ENCODE measurements at places on chromosomes 1 and 21.

DNA sequence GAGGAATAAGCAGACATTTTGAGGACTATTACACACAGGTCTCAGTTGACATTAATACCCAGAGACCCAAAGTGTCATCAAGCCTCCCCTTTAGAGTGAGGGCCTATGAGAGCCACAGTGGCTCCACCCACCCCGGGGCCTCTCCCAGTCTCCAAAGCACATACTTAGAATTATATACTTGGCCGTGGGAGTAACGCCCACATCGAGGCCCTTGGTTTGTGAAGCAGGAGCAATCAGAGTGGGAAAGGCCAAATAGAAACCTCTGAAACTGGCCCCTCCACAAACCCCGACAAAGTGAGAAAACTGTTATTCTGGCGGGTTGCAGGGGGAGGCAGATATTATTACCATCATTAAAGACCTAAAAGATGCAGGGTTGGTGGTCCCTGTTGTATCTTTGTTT lies 7.0 kb upstream of the DESI2 start:
- no peak for ATAC-seq

GRCh38 chr21:39688010-39688409 lies 57.0 kb upstream of the IGSF5 start:
- ATAC-seq, result no peak

DNA sequence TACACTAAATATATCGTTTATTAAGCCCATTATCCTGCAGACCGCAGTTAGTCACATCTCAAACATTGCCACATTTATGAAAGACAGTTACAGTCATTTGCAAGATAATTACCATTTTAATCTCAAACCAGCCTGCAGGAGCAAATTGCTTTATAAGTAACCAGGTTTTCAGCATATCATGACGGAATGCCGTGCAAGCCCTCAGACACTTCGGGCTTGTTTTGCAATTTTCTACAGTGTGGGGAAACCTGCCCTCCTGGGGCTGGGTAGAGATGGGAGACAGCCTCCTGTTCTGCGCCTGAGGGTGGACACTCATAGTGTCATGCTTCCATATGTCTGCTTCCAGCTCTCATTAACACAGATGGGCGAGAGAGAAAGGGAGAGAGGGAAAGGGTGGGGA lies 563.9 kb downstream of the NPHP4 start:
- ATAC-seq, result peak; percentile 43

GRCh38 chr1:1013105-1013921 lies at the start of gene ISG15:
ISG15 (plus strand) TSS chr1:1013497; CDS start chr1:1013574, 77 bp downstream.
- ATAC-seq, result peak; percentile 90

DNA sequence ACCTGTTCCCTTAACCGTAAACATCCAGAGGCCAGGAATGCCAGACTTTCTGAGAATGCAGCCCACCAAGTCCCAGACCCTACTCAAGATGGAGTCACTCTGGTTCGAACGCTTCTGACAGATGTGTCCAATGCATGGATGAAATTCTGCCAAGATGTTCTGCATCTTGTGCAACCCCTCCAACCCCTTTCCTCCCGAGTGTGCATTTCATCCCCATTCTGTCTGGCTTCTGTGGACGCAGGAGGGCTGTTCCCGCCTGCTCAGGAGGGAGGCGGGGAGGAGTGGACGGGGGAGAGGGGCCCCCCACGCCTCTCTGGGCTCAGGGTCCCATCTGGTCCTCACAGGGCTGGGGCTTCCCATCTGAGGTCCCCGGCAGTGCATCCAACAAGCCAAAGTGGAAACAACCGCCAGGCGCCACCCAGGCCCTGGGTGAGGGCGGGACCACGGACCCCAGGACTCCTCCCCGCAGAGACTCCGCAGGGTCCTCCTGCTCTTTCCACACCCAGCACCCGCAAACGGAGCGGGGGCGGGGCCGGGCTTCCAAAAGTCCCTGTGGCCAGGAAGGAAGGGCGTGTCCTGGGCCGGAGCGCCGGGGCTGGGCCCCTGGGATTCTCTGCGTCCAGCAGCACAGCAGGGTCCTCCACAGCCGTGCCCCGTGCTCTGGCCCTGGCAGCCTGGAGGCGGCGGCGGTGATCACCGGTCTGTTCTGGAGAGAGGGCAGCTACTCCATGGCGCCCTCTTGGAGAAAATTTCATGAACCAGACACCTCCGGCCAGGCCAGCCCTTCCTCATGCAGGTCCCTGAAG lies 27.8 kb upstream of the SUMO3 start:
- peak; percentile 73 for ATAC-seq

GRCh38 chr1:218211241-218211640 lies 73.9 kb upstream of the RRP15 start:
- ATAC-seq, result no peak

GRCh38 chr1:90795431-90795830 lies 78.3 kb upstream of the BARHL2 start:
- ATAC-seq, result no peak

DNA sequence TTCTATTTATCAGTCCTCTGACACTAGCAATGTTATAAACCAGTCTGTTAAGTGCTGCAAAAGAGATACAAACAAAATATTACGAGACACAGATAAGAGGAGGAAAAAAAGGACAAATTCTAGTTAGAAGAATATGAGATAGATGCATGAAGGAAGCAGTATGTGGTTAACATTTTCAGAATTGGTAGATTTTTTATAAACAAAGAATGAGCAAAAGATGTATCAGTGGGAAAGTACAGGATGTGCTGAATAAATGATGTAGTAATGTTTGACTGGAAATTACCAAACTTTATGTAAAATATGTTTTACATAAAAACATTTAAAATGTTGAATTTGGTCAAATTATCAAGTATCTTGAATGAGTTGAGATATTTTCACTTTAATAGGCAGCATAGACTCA lies 574.2 kb downstream of the NUF2 start:
- no peak for ATAC-seq

GRCh38 chr1:15068152-15068551 lies 85.4 kb upstream of the TMEM51 start:
- ATAC-seq, result no peak

- no peak for ATAC-seq
These were observed 26.2 kb downstream of the UBASH3A start for GRCh38 chr21:42429856-42430255.

DNA sequence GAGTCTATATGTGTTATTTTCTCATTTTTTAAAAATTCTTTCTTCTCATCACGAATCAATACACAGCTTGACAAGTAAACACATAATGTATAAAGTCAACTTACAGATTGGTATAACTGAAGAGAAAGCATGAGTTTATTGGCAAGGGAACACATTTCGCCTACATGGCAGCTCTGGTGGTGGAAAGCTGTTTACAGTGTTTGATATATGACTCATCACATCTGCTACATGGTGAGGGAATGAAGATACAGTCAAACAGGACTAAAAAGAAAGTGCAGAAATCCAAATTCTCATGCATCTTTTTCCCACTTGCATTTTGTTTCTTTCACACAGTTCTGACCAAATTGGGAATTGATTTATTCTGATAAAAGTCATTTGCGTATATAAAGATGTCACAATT lies 122.2 kb upstream of the ADGRL4 start:
- peak; percentile 58 for ATAC-seq

GRCh38 chr1:220952961-220953643 lies 73.9 kb downstream of the HLX start:
- no peak for ATAC-seq

GRCh38 chr1:167777269-167777650 lies 55.5 kb downstream of the MPZL1 start:
- ATAC-seq, result no peak

DNA sequence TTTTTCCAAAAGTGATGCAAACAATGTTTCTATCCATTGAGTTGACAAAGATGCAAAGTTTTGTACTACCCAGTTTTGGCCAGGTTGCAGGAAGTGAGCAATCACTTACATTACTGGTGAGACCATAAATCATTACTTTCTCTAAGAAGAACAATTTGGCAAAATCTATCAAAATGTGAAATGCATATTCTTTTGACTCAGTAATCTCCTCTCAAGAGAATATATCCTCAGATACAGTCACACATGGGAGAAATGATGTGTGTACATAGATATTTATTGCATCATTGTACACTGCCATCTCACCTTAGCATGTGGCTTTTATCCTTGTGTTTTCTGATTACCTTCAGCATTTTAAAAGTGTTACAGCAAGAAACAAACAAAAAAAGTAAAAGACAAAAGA lies 52.4 kb upstream of the FMO3 start:
- ATAC-seq, result no peak

DNA sequence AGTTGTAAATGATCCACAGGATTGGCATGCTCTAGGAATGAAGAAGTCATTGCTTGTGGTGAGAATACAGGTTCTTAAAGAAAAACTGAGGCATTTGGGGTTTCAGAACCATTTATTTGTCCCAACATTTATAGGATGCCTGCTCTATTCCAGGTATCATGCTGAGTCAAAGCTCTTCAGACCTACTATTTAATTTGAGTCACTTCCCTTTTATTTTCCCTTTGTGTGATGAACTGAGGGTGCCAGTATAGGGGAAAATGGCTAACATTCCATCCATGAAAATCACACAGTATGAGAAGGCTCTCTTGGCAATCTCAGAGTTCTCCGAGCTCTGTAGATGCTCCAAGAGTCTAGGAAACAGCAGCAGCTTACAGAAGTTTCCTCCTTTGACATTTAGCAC lies 110.4 kb downstream of the RNF220 start:
- no peak for ATAC-seq

- no peak for ATAC-seq
These were observed 15.1 kb upstream of the SAMD11 start for GRCh38 chr1:908661-909060.

DNA sequence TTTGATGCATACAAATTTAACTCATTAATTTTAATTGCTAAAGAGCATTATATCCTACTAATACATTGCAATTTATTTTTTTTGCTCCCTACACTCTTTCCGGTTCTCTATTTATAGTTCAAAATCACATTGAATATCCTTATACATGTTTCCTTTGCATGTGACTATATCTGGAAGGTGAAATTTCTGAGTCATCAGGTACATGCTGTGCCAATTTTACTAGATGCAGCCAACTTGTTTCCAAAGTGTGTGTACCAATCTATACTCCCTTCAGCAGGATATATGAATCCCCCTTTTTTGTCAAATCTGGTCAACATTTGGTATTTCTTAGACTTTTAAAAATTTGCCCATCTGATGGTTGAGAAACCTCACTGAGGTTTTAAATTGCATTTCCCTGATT lies 602.9 kb upstream of the CAMK1G start:
- ATAC-seq, result no peak

DNA sequence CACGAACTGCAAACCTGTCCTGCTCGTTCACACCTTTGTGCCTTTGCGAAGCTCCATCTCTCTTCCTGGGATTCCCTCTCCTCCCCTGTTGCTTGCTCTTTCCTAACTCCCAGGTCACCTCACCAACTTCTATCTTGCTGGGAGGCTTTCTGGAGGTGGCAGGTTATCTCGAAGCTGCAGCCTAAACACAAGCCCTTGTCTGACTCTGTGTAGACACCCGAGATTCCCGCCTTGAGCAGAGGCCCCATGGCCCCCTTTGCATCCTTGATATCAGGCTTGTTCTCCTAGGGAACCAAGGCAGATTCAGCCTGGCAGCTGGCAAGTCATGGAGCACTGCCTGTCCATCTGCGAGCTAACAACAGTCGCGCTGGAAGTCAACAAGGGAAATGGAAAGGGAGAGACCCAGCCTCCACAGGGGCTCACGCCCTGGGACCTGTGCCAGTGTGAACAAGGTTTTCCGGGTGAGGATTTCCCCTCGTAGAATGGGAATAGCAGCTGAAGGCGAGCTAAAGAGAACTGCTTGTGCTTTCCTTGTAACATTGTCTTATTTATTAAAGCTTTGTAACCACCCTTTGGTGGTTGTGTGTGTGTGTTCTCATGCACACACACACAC lies 109.5 kb upstream of the JUN start:
- no peak for ATAC-seq

DNA sequence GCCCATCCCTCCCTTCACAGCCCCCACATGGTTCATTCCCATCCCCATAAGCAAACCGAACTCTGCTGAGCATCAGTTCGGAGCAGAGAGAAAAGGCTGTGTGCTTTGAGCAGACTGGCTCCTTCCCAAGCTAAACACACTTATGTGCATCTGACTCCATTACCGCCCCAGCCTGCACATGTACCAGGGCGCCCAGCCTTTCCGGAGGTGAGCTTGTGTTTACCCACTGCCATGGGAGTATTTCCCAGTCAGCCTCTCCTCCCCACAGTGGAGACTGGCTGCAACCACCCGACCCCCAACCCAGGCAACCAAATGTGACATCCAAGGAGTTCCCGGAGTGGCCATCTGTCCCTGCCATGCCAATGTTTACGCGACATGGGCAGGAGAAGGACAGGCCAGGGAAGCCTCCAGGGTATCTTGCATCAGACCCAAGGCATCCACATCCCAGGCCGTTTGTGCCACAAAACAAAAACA lies 9.4 kb downstream of the TIAM1 start:
- ATAC-seq, result no peak

DNA sequence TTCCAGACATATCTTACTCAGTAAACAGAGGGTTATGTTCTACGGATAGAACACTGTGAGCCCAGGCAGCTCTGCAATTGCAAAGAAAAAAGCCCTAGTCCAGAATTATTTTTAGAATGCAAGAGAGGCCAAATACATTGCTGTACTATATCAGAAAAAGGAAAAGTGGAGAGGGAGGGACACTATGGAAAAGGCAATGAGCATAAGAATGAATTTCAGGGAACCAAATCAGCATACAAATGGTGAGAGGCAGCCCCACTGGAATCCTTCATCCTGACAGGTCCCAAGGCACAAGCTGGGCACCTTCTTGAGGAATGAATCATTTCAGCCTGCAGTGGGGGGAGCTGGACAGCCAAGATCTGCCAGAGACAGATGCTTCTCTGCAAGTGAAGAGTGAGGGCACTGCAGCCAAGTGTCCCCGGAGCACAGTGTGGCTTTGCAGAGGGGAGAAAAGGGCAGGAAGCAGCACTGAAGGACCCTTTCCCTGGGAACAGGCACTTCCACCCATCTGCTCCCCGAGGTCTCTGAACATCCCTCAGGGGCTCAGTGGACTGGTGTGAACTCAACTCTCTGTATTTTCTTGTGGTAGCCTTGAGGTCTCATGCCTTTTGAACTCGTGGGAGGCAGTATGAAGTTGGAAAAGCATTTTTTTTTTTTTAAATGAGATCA lies 115.6 kb downstream of the XCL2 start:
- ATAC-seq, result peak; percentile 98

DNA sequence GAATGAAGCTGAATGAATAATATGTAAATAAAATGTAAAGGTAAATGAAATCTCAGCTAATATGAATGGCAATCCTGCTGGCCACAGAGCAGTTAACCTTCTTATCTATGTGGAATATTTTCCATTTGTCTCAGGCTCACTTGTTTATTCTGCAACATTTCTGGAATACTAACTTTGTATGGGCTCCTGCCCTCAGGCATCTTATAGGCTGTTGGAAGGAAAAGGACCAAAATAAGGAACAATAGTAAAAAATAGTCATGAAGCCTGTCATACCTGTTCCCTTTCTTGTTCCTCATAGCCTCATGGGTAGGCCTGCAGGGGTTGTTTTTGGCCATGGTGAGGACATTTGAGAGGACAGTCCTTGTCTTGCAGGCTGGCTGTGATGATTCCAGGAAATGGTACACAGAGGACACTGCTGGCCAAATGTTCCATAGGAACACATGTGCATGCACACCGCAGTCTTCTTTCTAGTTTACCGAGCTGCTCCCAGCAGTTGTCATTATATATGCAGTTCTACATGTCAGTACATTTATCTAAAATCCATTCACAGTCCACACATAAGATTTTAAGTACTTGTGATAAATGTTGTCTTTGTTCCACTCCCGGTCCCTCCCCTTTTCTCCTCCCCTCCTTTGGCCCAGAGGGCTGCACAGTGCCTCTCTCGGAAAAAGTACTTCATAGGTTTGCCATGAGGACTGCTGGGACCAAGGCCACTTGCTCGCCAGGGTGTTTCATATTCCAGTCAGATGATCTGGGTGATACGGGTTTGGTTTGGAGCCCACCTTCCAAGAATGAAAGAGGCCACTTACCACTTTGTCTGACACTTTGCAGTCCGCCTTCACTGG lies 15.2 kb upstream of the KCNQ4 start:
- no peak for ATAC-seq

All from motor neuron (in vitro differentiated cells).